ENCODE measurements at places on chromosomes 3 and 15. TPM values are rescaled to one million over a fixed set of nuclear protein-coding genes. Genes with fewer than 3 reads are reported as not detected.

DNA sequence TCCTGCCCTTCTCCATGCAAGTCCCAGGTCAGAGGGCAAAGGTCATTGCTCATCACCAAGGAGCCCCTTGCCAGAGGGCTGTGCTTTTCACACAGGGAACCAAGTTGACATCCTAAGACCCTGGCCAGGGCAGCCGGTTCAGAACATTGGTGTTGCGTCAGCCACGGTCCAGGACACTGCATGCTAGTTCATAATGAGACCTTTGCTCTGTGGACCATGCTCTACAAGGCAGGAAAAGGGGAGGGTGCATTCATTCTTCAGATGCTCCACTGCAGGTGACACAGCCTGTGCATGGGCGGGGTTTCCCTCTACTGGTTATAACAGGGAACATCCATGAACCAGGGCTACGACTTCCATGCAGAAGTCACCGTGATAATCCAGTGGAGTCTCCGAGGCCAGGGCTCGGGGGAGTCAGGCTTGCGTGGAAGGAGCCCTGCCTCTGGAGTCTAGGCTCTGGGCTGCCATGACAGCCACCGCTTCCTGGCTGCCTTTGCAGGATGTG is 81.6 kb downstream of the OCA2 start:
- peak; percentile 31 for DNase-seq

DNA sequence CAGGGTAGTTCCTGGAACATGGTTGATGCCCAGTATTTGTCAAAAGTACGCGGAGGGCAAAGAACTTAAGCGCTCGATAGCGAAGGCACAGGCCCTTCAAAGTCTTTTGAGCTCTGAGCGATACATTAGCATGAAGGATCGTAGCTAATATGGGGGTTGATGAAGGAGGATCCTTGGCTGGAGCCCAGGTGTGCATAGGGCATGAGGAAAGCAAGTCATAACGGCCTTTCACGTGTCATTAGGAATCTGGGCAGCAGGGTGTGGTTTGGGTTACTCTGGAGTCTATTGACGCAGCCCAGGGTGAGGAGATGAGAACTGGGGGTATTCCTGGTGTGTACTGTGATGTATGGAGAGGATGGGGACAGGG is 31.7 kb downstream of the SPINK8 start:
- DNase-seq = no peak

DNA sequence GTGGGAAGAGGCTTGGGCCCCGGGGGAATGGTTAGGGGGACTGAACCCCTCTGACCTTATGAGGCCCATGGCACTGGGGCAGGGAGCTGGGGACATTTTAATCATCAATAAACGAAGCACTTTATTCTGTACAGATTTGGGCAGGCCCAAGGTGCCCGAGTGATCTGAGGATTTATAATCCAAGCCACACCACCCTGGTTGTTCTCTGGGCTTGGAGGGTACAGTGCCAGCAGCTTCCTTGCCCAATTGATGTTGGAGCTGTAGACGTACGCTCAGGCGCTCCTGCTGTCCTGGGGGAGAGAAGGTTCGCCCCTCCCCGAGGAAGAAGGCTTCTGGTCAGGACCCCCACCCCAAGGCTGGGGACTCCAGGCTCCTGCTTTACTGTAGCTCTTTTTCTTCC is 12.5 kb downstream of the ZBTB47 start:
- DNase-seq = no peak

DNA sequence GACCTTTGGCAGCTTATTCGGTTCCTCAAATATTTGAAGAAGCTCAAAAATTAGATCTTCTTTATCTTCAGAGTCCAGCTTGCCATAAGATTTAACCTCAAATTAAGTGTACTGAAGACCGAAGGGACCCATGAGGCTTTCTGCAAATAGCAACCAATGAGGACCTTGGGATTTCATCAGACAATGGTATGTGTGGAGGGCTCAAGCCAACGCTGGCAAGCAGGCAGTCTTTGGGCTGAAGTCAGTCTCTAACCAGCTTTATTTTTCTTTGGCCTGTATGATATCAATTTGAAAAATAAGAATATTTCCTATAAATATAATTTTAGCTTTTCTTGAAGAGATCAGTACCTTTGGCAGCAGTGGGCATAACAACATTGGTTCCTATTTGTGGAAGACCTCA is 692.7 kb downstream of the MCTP2 start:
- no peak for DNase-seq

DNA sequence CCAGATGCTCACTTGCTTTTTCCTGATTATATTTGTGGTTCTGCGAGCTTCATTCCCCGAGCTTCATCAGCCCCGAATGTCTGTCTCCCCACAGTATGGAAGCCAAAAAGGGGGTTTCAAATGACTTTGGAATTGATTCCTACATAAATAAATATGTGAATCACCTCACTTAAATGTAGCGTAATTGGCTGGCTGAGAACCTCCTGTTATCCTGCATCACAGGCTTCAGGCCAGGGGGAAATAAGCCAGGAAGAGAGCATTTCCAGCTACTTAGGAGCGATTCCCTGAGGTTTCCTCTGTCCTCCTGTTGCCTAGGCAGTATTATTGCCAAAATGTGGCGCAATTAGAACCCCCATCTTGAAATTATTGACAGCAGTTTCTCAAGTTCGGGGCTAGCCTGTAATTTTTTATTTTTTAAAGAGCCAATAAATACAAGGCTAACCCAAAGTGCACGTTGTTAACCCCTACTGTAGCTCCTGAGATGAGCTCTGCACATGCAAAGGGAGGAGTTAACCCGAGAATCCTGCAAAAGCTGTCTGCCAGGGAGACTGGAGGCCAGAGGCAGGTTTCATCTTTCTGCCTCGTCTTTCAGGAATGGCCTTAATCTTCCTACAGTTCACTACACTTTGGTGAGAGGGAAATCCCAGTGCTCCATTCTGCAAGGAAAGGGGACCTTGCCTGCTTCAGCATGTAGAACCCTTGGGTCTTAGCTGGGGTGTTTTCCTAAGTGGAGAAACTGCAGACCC is 148.2 kb downstream of the ADAMTS9 start:
- DNase-seq = no peak

DNA sequence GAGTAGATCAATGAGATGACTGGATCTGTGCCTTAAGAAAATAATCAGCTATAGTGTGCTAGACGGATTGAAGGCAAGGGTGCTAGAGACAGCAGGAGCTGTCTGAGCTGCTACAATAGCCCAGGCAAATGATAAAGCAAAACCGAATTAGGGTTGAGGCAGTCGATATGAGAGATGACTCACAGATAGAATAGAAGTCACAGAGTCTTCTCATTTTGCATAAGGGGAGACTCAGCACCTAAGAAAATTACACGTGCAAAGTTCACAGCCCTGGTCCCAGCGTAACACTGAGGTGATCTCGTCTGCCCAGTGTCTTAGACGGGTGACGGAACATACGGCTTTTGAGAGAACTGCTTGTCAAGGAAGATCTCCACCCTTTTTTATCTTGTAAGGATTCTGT is 11.6 kb downstream of the LPP start:
- DNase-seq = no peak

DNA sequence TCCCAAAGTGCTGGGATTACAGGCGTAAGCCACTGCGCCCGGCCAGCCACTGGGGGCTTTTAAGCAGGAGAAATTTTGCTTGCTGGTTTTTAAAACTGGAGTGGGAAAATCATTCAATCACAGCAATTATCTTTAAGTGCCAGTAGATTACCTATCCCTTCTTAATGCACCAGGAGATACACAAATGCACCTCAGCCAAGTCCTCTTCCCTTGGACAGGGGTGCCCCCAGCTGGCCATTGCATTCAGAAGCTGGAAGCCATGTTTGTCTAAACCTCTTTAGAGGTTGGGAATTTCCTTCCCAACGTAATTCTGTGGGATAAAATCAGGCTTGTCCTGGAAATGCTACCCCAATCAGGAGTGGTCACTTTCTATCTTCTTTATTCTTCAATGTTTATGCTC is 26.6 kb downstream of the MIX23 start:
- peak; percentile 58 for DNase-seq

GRCh38 chr3:135500034-135500433 is 465.5 kb upstream of the PPP2R3A start:
- DNase-seq = no peak

DNA sequence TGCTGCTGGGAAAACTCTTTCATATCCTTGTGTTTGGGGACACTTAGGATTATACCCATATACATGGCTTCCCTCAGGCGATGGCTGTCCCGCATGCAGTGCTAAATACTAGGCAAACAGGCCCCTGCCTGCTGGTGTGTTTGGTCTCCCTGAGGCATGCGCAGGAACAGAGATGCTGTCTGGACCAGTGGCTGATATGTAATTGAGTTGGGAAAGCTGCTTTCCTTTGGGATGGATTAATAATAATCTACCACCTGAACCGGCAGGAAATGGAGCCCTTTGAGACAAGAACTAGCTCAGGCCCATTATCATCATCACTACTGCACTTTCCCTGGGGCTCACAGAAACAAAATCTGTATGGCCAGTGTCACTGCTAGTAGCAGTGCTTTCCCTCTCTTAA is 18.0 kb downstream of the ZDHHC3 start:
- DNase-seq = no peak

DNA sequence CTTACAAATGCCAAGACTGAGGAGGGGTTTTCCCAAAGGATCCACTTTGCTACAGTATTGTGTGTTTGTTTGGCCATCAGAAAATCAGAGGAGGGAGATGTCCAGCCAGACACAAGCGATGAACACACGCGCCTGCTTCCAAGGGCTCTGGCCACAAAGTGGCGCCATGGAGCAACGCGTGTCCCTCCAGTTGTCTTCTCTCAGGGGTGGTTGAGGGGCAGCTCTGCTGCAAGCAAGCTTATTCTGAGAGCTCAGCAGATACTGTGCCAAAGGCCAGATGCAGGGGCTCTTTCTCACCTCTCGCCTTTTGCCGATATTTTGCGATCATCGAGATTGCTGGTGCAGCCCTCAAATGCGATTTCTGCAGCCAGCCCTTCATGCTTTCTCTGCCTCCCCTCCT is 88.9 kb upstream of the OSBPL11 start:
- peak; percentile 77 for DNase-seq

- DNase-seq = no peak
These were observed 221.4 kb downstream of the OXSM start for GRCh38 chr3:26011276-26011675.

GRCh38 chr15:47395076-47395475 is 322.2 kb upstream of the SEMA6D start:
- no peak for DNase-seq

DNA sequence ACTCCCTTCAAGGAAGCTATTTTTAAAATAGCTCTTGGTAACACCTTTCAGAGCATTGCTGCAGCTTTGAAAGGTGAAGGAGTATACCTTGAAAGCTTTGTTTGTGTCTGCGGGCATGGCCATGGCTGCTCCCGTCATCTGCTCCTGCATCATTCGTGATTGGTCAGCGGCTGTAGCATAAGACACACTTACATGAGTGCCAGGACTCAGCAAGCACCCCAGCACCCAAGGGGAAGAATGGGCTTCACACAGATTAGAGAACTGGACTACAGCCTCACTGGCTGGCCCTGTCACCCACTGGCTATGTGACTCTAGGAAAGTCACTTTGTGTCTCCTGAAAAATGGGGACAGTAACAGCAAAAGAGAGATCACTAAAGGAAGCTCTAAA is 17.0 kb downstream of the EMC3 start:
- no peak for DNase-seq

- DNase-seq = no peak
These were observed 78.9 kb downstream of the RBPMS2 start for GRCh38 chr15:64696481-64696880.

DNA sequence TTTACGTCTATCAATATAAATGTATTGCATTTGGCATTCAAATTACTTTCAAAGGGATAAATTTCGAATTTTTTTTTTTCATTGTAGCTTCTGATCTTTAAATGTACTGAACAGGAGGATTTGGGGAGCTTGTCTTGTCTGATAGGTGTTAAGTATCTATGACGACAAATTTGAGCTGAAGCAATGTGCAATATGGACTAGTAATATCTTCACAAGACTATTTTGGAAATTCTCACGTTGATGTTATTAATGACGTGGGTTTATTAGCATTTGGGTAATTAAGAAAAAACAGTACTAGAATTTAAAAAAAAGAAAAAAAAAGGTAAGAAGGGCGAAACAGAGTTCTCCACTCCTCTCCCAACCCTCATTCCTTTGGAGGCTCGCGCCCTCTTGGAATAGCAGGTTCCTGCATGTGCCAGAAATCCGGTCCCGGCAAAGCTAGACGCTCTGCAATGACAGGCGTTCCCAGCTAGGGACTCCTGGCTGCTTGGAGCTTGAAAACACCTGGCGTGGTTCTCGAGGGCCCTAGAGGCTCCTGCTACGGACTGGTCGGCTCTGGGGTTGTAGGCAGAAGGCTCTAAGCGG is 648 bp upstream of the P2RY1 start:
- DNase-seq = no peak

DNA sequence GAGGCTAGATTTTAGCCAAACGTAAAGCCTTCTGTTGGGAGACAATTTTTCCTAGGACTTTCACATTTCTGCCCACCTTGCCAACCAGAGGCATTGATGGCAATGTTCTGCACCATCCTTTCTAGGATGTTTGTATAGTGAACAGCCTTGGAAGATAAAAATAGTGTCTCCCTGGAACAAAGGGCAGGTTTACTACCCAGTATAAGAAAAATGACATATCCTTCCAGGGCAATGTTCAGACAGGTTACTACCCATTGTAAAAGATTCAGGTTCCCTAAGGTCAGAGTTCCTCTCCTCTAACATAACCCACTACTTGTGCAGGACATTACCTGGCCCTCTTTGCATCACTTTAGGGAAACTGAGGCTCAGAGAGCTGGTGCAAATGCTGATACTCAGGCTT is 248.2 kb upstream of the VEPH1 start:
- DNase-seq = no peak

GRCh38 chr3:18499301-18499700 is 74.2 kb upstream of the SATB1 start:
- DNase-seq = no peak

- DNase-seq = no peak
These were observed 40.5 kb downstream of the TRAT1 start for GRCh38 chr3:108862865-108863798.

- DNase-seq = peak; percentile 17
These were observed 58.8 kb upstream of the GOLGA8B start for GRCh38 chr15:34642247-34642646.

- DNase-seq = no peak
These were observed 20.0 kb downstream of the RIOX2 start for GRCh38 chr3:97952280-97952679.

GRCh38 chr3:57061556-57061955 is 1.1 kb downstream of the SPATA12 start:
- no peak for DNase-seq

DNA sequence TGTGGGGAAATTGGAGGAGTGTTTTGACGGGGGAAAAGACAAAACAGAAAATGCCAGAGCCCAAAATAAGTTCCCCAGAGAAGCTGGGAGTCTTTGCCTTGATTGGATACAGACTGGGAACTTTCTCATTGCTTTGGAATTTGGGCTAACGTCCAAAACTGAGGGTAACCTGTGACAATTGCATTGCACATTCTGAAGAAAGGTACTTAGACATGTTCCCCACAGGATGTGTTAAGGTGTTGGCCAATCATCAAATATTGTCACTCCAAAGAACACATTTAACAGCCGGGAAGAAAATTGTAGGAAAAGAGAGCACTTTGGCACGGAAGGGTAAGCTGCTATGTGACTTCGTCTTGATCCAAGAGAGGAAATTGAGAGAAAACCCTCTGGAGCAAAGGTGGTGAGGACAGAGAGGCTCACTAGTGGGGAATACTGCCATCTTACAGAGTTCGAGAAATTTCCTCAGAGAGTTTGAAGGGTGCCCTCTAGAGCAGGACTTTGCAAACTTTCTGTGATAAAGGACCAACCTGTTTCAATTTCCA is 619.5 kb upstream of the TBL1XR1 start:
- DNase-seq = no peak

The PYGO1 gene
- total RNA-seq = 0.50 TPM

The STX19 gene
- total RNA-seq = not detected

The SPINK8 gene
- not detected for total RNA-seq

The CPNE9 gene
- total RNA-seq = 6.0 TPM

The CCR8 gene
- total RNA-seq = not detected

The CFAP44 gene
- total RNA-seq = 1.0 TPM

The BMF gene
- total RNA-seq = 36.9 TPM

The ARGFX gene
- not detected for total RNA-seq

Measured in WTC11 (cell line).